Tongue (tissue), 3 donors: ENCODE measurements at places on chromosomes 7 and 10. TPM values are rescaled to one million over a fixed set of nuclear protein-coding genes. Genes with fewer than 3 reads are reported as not detected.

GRCh38 chr7:150565239-150565638 is 2.0 kb upstream of the GIMAP4 start:
- DNase-seq: no peak

DNA sequence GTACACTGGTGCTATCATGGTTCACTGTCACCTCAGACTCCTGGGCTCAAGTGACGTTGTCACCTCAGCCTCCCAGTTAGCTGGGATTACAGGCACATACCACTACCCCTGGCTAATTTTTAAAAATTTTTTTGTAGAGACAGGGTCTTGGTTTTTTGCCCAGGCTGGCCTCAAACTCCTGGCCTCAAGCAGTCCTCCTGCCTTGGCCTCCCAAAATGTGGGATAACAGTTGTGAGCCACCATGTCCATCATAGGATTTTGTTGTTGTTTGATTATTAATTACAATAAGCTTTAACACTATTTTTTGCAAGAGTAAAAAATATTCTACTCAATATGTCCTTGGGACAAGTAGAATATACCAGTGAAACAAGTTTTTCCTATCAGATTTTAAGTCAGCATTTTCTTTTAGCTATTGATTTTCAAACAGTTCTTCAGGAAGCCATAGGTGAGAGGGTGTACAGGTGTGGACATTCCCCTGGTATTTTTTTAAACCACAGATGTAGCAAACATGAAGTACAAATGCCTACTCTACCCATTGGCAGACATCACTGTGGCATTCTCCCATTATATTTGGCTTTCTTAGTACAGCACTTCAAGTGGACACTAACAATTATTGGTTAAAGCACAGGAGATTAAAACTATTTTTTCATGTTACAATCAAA is 18.7 kb downstream of the KMT2E start:
- no peak for DNase-seq

- no peak for DNase-seq
Measured at GRCh38 chr10:76291175-76291574, 859.8 kb downstream of the LRMDA start.

DNA sequence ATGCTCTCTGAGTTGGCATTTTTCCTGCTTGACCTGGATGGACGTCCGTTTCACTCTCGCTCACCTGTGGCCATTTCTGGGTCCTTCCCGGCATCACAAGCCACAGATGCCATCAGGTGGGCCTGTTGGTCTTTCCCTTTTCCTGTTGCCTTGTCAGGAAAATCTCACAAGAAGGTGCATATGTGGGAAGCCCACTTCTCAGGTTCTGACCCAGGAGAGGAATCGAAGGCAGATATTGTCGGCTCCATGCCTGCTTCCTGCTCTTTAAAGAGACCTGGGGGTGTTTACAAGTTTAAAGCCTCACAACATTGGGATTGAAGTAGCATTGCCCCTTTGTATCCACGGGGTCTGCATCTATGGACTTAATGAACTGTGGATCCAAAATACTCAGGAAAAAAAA is 357.9 kb downstream of the RPS24 start:
- no peak for DNase-seq

DNA sequence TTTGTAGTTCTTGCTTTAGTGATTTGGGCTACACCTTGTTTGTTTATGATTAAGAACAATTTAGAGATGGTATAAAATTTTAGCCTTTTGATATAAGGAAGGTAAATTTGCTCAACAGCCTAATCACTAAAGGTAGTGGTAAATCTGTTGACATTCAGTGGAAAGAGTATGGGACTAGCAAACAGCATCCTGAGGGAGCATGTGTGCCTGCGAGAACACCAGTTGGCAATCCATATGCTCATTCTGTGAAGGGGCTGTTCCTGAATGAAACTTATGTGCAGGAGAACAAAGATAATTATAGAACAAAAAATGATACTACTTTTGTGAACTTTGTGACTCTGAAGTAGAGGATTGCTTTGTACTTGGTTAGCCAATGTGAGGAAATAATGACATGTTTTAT is 44.0 kb downstream of the CAPZA2 start:
- no peak for DNase-seq

DNA sequence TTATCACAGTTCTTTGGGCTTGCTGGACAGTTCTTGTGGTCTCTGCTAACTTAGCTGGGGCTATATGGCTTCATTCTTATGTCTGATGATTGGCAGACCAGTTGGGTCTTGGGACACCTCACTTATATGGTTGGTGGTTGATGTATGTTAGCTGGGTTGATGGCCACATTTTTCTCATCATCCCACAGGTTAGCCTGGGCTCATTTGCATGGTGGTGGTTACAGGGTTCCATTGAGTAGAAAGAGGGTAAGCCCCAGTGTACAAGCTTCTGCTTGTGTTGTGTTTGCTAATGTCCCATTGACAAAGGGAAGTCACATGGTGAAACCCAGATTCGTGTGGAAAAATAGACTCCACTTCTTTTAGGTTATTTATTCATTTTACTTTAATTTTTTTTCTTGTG is 40.6 kb downstream of the TMEM60 start:
- DNase-seq: no peak

DNA sequence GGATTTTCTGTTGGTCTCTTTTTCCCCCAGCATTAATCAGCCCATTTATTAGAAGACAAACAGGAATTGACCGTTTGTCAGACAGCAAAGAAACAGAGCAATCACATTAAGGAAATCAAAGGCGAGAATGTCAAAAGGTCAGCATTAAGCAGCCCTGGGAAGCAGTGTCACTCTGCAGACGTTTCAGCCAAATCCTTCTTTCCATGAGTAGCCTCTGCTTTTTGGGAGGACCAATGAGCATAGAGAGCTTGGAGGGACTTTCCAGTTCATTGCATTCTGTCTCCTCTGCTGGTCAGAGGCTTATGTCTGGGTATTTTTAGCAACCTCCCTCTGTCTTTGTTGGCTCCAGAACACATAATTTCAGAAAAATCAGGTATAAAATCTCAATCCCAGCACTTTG is 481.4 kb downstream of the GALNT17 start:
- DNase-seq: peak; percentile 57

GRCh38 chr7:157041004-157041403 is 30.5 kb upstream of the MNX1 start:
- no peak for DNase-seq

DNA sequence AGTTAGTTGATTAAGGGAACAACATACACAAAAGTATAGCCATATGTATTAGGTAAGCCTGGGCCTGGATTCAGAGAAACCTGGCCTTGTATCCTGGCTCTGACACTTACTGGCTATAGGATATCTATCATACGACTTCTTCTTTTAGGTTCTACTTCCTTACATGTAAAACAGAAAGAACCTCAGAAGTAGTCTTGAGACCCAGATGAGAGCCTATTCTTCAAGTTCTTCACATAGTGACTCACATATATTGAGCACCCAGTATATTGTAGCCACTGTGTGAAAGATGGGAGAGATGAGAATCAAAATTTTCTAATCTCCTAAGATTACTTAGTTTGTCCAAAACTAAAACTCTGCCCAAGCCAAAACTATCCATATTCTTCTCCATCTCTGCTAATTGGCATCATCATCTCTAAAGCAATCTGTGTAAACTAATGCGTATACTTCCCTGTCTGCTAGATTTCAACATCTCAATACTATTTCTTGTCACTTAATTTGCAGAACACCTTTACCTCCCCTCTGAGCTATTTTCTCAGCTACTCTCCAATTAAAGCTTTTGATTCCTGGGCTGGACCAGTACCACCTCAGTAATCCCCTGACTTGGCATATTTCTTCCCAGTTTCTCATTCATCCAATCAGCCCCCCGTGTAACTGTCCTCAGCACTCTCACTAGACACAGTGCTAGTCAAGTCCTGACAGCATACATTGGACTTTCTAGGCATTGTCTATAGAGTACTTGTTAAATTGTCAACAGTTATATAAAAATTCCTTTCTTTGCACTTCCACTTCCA is 53.5 kb upstream of the MET start:
- DNase-seq: no peak

DNA sequence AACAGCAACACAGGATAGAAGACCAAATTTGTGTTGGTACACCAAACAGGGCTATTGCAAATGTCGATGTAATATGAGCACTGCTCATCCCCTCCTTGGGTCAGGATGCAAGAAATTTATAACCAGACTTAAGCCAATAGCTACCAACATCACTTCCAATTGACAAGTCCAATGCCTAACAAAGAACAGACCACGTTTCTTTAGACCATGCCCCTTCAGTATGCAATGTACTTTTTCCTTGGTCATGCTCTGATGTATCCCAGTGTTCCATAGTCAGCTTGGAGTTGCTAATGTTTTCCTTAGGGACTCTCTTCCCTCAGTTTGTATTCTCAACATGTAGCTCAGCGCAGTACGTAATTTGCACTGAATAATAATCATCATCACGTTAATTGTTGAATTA is 7.8 kb downstream of the CACNA2D1 start:
- DNase-seq: no peak

GRCh38 chr10:49649294-49649693 is 30.2 kb upstream of the C10orf53 start:
- no peak for DNase-seq

DNA sequence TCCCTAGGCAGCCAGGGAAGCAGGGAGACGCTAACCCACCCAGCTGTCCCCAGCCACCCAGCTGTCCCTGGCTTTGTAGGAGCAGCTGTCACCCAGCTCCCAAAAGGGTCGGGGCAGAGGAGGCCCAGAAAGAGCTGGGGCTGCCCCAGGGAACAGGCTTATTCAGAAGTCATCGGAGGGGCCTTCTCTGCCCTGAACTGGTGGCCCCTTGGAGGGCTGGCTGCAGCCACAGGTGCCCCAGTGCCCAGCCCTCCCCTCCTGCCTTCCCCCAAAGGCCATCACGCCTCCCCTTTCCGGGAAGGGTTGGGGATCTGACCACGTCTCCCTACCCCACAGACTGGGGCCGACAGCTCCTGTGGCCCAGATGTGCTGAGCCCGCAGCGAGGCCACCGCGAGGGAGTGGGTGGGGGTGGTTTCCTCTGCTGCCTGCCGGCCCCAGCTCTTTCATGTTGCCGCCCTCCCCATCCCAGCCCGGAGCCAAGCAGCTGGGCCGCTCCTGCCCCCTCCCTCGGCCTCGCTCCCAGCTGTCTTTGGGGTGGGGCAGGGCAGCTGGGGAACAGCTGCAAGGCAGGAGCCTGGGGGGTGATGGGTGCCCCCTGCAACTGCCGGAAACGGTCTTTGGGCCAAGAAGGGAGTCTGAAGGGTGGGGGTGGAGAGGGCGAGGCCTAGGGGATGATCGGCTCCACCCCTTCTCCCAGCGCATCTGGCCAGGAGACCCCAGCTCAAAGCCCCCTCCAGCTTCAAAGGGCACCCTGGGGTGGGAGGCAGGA is 16.8 kb downstream of the TRIM8 start:
- peak; percentile 95 for DNase-seq

DNA sequence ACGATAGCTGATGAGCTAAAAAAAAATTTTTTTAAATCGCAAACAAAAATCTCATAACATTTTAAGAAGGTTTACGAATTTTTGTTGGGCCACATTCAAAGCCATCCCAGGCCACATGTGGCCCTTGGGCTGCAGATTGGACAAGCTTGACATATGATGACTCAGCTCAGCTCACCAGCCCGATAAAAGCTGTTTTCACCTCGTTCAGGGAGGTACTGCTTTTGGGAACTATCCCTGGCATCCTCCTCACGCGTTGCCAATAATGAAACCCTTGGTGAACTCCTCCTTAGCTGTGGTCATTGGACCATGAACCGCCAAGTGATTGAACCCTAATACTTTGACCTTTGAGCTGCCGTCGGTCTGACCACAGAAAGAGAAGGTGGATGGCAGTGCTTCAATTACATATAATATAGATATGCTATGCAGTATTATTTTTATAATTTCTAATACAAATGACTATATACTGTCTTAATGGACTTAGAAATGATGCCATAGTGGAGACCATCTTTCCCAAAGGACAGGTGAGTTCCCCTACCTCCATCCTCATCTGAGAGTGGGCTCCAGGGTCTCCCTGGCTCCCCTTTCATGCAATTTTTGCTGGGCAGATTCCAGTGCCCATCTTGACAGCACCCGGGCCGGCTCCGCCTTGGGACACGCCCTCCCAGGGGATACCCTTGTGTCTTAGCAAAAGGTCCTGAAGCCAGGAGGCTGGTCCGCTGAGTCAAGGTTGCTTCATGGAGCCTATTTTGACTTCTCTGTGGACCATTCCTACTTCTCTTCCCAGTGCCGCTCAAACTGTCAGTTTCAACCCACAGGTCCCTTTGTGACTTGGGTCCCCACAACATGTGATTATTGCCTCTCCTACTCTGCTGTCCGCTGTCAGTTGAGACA is 707.2 kb downstream of the PARD3 start:
- no peak for DNase-seq

GRCh38 chr10:3099291-3100092 is 32.1 kb downstream of the PFKP start:
- DNase-seq: no peak

DNA sequence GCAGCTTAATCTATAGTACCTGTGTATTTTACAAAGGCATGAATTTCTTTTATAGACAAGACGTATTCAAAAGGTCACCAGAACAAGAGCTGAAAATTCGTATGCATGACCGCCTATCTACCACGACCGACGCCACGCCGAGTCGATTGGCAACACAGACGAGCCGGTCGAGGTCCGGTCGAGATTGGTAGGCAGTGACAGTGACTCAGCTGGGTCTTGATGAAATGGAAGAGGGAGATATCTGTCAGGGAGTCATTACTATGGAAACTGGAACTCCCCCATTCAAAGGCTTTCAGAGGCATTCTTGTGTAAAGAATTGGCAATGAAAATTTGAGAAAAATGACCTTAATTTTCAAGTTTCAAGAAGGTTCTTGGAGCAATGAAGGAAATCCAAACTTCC is 2.1 kb downstream of the ATP5MK start:
- DNase-seq: no peak

DNA sequence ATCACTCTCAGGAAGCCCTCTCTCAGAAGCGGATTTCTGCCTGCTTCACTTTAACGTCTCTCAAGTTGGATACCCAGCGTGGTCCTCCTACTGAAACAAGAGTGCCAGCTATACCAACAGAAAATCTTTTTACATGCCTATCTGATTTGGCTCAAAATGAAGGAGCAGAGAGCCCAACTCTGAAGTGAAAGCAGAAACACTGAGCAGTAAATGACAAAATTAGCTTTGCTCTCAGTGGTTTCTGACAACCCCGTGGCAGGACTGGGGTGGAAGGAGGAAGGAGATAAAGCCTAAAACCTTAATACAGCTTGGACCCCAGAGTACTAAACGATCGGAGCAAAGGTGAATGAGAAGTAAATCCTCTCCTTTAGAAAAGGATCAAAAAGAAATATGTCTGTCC is 25.1 kb upstream of the GPR37 start:
- no peak for DNase-seq

Gene GSTO2
- total RNA-seq: 5.1 TPM

Gene TIMM23
- 57.3 TPM for total RNA-seq

Gene NCAPG2
- 29.5 TPM for total RNA-seq

Gene TMEM236
- total RNA-seq: 0.10 TPM

Gene VPS41
- total RNA-seq: 69.6 TPM

Gene HK1
- total RNA-seq: 82.1 TPM

Gene NRCAM
- total RNA-seq: 16.2 TPM

Gene GHRHR
- total RNA-seq: not detected

Gene PRTFDC1
- 15.4 TPM for total RNA-seq

Gene LBX1
- total RNA-seq: 5.6 TPM

Gene LHFPL3
- total RNA-seq: not detected

Gene SLC26A4
- 1.1 TPM for total RNA-seq

Gene NOLC1
- 51.1 TPM for total RNA-seq

Gene TECTB
- not detected for total RNA-seq

Gene KCNH2
- total RNA-seq: 16.5 TPM

Gene CALHM3
- total RNA-seq: not detected

Gene EBF3
- 44.4 TPM for total RNA-seq
